T-cell (primary cell): ENCODE measurements at places on chromosomes 13 and 19.

DNA sequence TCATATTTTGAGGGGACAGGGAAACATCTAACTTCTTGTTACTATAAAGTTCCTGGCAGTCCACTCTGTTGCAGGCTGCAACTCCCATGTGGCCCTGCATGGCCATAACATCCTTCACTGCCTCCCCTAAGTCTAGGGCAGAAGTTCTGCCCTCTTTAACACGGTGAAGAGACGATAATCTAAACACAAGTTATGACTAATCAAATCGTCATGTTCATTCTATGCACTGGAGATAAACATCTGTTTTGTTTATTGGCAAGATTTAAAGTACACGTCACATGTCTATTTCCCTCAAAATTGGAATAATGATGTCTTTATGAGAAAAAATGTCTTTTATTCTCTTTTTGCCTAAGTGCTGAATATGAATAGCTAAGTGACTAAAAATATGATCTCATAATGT lies 1629.4 kb downstream of the PCDH9 start:
- DNase-seq, result no peak

GRCh38 chr13:32001769-32002168 lies 29.8 kb upstream of the FRY start:
- no peak for DNase-seq

DNA sequence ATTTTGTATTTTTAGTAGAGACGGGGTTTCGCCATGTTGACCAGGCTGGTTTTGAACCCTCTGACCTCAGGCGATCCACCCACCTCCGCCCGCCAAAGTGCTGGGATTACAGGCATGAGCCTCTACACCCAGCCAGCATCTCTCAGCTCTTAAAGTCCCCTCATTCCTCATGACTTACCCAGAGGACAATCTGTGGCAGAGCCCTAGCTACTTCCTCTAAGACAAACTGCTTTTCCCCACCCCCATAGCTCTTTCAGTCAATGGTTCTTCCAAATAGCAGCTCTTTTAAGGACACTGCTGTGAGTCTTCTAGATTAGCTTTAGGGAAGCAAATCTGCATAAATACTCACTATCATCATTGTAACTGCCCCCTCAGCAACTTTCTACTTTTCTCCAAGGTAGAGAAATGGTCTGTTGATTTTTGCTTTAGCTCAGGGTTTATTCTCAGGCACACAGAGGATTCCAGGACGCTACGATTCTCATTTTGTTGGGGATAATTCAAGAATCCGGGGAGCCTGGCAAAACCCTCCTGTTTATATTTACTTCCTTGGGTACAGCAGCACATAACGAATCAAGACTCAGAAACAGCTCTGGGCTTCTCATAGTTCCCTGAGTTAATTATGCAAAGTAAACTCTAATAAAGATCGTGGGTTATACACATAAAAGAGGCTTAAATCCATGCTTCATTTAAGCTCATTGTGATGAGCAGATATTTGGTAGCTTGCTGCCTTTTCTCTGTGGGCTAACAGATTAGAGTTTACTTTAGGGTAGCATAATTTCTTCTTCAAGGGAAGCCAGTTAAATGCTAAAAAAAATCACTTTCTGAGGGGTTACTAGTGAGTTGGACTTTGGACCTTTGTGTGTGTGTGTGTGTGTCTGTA lies 357.4 kb downstream of the TDRD3 start:
- no peak for DNase-seq

- DNase-seq, result no peak
Measured at GRCh38 chr13:23915308-23915707, 18.0 kb upstream of the C1QTNF9B start.

- no peak for DNase-seq
Measured at GRCh38 chr13:112690283-112690929, 568 bp downstream of the ATP11A start.

GRCh38 chr13:43988302-43988701 lies 108.6 kb downstream of the LACC1 start:
- DNase-seq, result no peak

DNA sequence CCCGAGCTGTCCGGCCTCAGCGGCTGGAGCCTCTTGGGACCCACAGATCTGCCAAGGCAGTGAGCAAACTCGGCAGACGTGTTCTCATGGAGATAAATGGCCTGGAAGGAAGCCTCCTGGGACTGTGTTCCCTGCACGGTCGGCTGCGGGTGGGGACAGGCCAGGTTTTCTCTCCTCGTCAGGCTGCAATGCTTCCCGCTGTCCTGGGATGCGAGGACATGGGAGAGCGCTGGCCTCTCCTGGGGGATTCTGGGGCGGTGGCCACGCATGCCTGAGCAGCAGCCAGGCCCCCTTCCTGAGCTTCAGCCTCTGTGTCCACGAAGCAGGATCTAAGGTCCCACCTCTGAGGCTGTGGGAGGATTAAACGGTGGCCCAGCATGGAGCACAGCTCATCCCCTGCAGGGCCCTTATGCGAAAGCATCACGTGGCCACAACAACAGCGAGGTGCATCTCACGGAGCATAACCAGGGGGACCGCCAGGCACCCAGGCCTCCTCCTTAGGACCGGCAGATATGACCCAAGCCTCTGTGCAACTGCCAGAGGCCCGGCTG lies 21.2 kb upstream of the C13orf46 start:
- DNase-seq, result no peak
